NCI-H2227 treated with DMSO at 0.1 percent for 48 hours (cell line): ENCODE measurements at places on chromosomes 2 and 18.

GRCh38 chr2:190791976-190792575 is 88.5 kb upstream of the GLS start:
- DNase-seq: no peak

DNA sequence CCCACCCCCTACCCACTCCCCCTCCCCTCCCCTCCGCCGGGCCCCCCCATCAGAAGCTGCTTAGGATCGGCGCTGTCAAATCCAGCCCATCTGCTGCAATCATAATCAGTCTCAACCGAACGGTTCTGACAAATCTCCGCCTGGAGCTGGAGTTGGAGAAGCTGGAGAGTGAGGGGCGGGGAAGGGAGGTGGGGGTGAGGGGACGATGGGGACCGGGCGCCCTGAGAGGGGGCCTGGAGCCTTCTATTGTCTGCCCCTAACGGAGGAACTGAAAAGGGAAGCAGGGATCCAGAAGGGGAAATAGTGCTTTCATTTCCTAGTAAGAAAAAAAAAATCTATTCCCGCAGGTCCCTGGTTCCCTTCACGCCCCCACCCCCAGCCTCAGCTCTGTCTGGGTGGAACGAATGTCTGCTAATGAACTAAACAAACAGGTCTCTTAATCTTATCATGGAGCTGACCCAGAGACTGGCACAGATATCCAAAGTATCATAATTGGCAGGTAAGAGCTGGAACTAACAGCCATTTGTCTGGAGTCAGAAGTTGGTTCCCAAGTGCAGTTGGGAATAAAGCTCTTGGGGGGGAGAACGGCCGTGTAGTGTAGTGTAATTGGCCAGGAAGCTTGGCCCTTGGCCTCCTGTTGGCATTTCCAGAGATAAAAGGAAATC is 301.2 kb downstream of the NCKAP5 start:
- no peak for DNase-seq

GRCh38 chr2:184558713-184559464 is 39.4 kb upstream of the ZNF804A start:
- no peak for DNase-seq

DNA sequence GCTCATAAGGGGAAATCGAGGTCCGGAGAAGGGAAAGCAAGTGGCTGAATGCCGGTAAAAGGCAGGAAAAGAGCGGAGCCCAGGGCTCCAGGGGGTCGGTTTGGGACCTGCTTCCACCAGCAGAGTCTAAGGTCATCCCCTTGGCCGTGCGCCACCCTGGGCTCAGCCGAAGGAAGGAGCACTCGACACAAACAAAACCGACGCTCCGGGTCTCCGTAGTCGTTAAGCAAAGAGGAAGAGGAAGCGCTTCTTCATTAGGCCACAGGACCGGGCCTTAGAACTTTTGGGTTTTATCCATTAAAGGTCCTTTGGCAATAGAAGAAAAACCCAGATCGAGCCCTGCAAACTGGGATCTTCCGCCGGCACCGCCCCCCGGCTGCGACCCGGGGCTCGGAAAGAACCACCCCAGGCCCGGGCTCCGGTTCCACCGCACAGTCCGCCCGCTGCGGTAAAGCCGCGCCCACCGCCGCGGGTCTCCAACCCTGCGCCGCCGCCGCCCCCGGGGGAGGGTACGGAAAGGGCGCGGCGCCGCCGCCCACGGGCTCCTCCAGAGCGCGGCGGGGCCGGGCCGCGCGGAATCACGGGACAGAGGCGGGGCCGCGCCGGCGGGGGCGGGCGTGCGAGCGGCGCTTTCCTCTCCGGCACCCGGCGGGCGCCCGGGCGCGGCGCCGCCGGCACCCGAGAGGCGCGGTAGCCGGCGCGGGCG is at the start of gene TTL:
Gene TTL (plus strand): TSS at position 629 of the 706 bp plus-strand sequence. CDS start 189 bp downstream, outside the sequence.
- DNase-seq: peak; percentile 70

GRCh38 chr2:217437290-217437870 is 565.4 kb downstream of the TNS1 start:
- DNase-seq: no peak

GRCh38 chr2:23912054-23912453 is 14.9 kb downstream of the ATAD2B start:
- no peak for DNase-seq

DNA sequence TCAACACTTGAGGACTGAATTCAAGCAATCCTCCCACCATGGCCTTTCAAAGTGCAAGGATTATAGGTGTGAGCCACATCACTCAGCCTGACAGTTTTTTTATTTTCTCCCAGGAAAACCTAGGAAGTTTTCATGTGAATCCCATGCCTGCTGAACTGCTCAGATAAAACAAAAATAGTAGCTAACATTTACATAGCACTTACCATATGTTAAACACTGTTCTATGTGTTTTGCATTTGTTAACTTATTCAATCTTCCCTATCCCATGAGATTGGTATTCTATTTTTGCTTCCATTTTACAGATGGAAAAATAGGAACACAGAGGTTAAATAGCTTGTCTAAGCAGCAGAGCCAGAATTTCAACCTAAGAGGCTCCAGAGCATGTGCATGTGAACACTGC is 157.4 kb upstream of the KCTD1 start:
- no peak for DNase-seq

DNA sequence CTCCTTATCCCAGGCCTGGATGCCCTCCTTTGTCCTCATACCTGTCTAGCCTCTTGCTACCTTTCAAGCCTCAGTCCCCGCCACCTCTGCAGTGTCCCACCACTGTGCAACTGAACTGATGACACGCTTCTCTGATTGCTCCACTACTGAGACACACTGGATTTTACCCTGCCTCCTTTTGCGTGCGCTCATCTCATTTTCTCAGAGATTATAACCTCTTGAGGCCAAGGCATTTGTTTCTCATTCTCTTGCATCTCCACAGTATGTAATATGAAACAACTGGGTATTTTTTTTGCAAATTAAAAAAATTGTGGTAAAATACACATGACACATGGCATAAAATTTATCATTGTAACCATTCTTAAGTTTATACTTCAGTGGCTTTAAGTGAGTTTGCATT is 95.4 kb downstream of the PRKCE start:
- DNase-seq: no peak
